ENCODE measurements at places on chromosomes 12 and 14.

GRCh38 chr12:52715416-52715815 lies 12.1 kb upstream of the KRT77 start:
- DNase-seq, result no peak

GRCh38 chr14:19918553-19919264 lies 1.7 kb upstream of the OR4K5 start:
- no peak for DNase-seq

DNA sequence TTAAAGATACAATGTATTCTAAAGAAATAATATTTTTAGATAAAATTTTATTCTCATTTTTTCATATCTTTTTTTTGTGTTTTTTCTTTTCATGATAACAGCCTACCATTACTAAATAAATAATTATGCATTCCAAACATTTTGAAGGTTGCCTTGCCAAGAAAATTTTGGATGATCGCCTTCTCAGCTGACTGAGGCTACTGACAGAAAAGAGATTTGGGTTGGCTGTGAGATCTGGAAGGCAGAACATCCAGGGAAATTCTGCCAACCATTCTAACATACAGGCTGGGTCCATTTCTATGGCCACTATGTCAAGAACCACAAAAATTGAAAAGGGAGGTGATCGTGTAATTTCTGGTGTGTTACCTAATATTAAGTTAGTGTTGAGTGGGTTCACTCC lies 48.1 kb downstream of the GALNT8 start:
- DNase-seq, result no peak

DNA sequence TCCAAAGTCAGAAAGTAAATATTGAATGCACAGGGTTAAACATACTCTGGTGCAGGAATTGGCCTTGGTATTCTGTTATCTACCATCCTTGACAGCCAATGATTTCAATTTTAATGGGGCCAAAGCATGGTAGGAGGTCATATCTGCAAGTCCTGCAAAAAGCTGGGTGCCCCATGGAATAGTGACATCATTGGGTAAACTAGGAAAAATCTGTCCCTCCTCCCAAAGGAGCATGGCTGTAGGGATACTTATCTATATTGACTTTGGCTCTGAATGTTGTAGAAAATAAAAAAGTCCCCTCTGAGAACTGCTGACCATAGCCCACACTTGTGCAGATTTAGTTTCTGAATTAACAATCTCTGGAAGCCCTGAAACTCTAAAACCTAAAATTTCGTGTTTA lies 403.2 kb upstream of the SEL1L start:
- no peak for DNase-seq

DNA sequence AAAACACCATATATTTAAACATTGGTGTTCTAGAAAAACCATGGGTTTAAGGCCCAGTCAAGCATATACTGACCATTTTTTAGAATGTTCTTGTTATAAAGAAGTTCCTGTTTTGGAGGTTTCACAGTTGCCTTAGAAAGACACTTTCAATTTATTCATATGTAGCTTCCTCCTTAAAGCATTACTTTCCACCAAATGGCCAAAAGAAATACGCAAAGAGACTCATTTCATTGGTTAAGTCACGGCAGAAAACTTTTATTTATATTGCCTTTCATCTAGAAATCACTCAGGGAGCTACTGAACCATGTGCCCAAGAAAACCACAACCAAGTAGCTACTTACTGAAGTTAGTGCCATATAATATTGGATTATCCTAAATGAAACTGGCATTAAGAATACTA lies 40.0 kb downstream of the MYBPC1 start:
- DNase-seq, result no peak

DNA sequence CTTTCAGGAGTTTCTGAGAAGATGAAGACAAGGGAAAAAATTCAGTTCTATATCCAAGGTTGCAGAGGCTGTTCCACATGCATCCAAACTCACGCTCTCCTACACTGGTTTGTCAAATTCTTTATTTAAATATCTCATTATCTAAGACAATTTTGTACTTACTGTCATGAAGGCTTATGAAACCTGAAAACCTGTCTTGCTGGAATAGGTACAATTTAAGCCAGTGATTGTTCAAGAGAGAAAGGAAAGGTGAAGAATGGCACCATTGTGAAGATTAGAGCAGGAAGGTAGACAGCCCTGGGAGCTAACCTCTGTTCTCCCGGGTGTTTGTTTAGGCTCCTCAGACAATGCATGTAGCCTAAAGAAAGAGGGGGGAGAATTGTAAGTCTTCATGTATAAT lies 315.1 kb upstream of the PRKD1 start:
- DNase-seq, result no peak

GRCh38 chr12:15794836-15795235 lies 5.6 kb upstream of the EPS8 start:
- no peak for DNase-seq

DNA sequence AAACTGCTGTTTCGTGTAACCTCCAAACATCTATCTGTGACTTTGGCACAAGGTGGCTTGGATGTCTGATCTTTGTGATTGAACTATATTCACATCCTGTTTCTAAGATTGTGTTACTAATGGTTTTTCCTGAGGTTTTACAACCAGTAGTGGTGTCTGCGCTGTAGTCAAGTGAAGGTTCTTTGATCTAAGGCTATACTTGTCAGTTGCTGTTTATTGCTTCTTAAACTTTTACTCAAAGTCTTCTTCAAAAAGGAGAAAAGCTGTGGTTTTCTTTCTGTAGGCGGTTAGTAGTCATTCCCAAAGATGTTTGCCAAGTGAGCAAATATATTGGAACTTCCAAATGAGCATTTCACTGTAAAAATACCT lies 12.3 kb upstream of the CALM1 start:
- peak; percentile 29 for DNase-seq

DNA sequence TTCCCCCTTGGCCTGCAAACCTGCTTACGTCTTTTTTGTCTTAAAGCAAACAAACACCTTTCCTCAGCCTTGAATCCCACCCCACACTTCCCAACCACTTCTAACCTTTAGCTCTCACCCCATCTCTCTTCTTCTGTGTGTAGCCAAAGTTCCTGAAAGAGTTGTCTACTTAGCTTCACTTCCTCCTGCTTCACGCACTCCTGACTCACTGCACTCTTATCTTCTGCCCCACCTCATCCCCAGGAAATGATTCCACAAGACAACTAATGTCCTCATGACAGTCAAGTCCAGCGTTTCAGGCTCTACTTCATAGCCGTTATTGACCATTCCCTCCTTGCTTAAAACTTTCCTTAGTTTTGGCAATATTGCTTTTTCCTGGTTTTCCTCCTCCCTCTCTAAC lies 22.4 kb downstream of the EIF2B2 start:
- DNase-seq, result no peak

DNA sequence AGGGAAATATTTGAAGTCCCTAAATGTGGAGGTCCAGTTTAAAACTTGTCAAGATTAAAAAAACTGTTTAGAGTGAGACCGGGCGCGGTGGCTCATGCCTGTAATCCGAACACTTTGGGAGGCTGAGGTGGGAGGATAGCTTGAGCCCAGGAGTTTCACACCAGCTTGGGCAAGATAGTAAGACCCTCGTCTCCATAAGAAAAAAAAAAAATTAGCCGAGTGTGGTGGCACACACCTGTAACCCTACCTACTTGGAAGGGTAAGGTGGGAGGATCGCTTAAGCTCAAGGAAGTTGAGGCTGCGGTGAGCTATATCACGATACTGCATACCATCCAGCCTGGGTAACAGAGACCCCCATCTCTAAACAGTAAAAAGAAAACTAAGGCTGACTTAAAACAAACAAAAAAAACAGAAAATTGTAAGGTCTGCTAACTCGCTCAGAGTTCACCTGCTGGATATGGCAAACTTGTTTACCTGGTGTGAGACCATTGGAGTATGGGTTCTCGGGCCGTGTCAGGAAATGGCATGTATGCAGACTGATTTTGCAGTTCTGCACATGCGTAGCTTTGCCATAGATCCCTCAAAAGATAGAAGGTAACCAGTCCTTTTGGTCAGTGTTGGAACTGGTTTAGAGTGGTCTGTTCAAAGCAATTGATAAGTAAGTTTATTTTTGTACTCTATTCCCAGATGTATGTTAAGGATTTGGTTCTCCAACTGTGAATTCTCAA lies 2.1 kb downstream of the RNF10 start:
- no peak for DNase-seq

- DNase-seq, result no peak
These were observed 19.9 kb upstream of the MSI1 start for GRCh38 chr12:120388691-120389481.

DNA sequence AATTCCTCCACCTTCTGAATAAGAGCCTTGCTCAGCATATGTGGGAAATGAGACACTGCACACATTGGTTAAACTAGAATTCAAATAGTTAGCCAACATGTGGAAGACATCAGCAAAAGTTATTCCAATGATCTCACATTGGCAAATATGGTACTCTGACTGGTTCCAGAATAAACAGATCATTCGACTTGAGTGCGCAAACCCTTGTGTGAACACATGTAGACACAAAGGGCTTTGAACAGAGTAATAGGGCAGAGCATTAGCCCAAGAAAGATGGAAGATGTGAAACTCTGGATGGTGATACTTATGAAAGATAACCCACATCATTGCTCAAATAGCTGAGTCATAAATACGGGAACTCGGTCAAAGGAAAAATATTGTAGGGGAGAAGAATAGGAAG lies 1133.4 kb upstream of the SEL1L start:
- DNase-seq, result no peak

GRCh38 chr12:131636940-131637750 lies 73.7 kb upstream of the SFSWAP start:
- no peak for DNase-seq

DNA sequence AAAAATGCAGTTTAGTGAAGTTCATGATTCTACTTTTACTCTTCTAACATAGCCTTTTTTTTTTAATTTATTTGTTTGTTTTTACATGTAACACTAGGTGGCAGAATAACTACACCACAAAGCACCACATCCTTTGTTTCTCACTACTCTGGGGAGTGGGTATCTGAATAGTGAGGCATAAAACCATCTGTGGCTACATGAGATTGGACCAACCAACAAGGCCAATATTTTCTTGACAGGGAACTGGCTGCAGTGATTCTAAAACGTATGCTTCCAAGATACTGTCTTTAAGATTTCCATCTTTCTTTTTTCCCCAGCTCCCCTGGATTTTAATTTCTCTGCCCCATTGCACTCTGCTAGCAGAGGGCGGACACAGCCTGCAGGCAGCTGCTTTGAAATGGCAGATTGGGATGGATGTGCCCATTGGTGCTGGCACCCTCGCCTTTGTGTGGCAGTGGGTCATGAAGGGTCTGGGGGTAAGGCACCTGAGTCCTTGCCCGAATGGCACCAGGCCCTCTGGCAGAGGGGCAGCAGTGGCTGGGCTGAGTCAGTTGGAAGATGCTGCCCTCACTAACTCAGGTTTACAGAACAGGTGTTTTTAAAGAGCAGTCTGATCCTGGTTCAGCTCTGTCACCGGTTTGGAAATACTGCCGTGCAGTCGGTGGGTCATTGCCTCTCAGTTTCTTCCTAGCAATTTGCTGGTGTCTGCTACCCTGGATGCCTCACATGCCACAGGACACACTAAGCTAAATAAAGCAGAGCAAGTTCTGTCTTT lies 429.1 kb downstream of the RAD51B start:
- no peak for DNase-seq

GRCh38 chr14:52142504-52142903 lies 73.6 kb upstream of the NID2 start:
- no peak for DNase-seq

DNA sequence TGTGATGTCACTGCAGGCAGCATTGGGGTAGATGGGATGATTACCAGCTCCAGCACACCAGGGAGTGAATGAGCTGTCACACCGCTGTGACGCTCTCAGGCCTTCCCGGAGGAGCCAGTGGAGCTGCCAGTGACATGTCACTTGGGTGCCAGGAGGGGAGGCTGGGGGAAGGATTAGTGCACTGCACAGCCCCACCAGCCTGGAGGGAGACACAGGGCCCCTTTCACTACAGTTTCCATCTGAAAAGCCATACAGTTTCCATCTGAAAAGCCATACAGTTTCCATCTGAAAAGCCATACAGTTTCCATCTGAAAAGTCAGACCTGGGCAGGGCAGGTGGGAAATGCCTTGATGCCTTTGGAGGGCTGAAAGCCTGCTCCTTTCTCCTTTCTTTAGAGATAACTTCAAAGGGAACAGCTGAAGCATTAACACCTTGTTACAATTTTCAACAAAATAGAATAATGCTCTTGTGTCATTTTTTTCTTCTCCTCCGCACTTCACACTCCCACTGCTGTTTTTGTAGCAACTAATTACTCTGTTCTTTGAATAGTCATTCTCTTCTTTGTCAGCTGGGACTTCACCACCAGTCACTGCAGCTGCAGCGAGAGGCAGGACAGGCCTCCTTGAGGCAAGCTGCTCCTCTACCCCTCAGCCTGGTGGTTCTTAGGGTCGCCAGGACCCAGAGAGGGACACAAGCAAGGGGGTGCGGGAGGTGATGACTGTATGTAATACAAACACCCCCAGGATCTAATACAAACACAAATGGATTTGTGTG lies 256.9 kb upstream of the RGS6 start:
- DNase-seq, result no peak

GRCh38 chr14:58540749-58541632 lies 96.8 kb upstream of the DACT1 start:
- no peak for DNase-seq

DNA sequence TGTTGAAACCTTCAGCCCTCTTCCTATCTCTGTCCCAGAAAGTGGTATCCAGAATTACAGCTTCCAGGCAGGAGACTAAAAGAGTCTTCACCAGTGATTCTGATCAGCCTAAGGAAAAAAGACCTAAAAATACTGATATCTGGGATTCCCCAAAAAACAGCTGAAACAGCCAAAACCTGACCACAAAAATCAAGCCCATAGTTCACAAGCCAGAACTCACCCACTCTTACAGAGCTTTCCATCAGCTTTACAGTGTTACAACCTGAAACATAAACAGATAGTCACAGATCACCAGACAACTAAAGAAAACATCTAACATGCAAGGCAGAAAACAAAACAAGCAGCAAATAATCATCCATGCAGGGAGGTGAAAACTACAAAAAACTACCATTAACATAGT lies 26.0 kb upstream of the TSPAN8 start:
- no peak for DNase-seq

DNA sequence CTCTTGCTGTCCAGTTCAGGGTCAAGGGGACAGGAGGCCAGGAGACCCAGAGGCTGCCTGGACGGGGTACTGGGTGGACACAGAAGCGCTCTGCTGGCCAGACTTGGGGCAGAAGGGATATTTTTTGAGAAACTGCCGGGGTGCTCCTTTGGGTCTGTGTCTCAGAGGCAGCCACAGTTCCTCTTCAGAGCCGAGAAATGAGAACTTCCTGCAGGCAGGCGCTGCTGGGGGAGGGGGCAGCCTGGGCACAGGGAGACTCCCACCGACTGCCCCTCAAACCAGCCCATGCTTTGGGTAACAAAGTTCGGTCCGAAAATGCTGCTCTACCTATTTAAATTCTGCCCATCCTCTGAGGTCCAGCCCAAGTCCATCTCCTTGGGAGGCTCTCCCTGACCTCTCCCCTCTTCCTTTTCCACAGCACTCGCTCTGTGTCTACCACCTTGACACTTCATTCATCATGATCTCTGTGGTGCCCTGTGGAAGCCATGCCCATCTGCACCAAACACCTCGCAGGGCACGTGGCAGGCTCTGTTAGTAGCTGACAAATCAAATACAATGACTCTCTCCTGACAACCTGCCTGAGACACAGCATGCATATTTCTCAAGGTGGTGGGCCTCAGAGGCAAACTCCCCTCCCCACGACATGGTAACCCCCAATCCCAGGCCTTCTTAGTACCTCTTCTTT lies 16.4 kb downstream of the HDAC7 start:
- DNase-seq, result no peak

GRCh38 chr14:21048638-21049037 lies 6.5 kb downstream of the RNASE7 start:
- DNase-seq, result no peak

GRCh38 chr12:98895086-98895651 lies 250.1 kb downstream of the APAF1 start:
- no peak for DNase-seq

- no peak for DNase-seq
These were observed 44.8 kb upstream of the TMPO start for GRCh38 chr12:98470469-98471082.

All from activated CD4-positive, alpha-beta T cell treated with anti-CD3 and anti-CD28 coated beads, Interleukin-2, amount 50 U/mL, for 24 hours (primary cell).